NCI-H2107 (cell line): ENCODE measurements at places on chromosomes 4 and X.

- no peak for DNase-seq
Measured at GRCh38 chrX:134670134-134670924, 12.1 kb upstream of the PLAC1 start.

DNA sequence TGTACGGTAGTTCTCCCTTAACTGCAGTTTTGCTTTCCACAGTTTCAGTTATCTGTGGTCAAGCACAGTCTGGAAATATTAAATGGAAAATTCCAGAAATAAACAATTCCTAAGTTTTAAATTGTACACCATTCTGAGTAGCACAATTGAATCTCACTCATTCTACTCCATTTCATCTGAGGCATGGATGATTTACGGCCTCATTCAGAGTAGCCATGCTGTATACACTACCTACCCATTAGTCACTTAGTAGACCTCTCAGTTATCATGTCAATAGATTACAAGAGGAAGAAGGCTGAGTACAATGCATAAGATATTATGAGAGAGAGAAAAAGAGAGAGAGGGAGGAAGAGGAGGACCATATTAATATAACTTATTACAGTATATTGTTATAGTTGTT lies 77.5 kb downstream of the ENOX2 start:
- no peak for DNase-seq

DNA sequence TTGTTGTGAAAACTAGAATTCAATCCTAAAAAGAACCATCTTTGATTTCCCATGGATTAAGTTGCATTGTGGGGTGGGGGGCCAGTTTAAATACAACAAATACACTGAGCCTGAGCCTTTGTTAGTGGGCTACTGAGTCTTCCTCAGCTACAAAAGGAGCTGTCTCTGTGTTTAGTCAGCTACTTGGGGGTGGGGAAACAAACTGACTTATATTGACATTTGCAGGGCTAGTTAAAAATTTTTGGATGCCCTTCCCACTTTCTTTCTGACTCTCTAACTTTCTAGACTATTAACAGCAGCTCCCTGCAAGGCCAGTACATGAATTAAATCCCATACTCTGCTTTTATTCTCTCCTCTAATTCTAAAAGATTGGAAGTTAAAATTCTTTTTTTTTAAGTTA lies 32.5 kb upstream of the FHDC1 start:
- DNase-seq, result no peak

- DNase-seq, result no peak
Measured at GRCh38 chr4:11297201-11297600, 131.5 kb downstream of the HS3ST1 start.

DNA sequence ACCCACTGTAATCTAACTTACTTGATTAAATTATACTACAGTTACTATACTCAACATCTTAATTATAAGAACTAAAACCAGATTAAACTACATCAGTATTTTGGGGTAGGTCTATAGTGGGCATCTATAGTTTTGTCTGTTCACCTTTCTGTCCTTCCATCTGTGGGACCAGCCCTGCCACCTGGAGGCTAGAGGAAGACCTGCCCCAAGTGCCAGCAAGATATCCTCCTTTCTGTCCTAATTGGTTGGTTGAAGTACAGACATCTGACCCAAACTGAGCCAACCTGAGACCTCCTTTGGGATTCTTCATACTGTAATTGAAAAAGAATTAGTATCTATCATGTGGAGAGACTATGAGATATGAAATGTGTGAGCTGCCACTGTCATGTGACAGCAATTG lies 172.2 kb upstream of the TLL1 start:
- no peak for DNase-seq

DNA sequence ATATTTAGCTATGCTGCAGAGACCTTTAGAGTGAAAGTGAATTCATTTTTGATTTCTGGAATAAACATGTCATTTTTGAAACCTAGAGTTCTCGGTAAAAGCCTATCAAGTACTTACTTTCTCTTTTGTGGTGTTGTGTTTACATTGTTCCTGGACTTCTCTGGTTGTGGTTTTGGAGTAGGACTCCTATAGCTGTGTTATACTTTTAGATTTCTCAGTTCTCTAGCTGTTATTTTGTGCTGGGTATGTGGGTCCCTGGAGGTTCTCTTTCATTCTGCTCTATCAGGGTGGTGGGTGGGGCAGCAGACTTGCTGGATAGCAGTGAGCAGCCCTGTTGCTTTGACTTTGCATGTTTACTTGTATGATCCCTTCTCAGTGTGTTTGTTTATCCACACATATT lies 25.6 kb upstream of the MSMO1 start:
- DNase-seq, result peak; percentile 6

GRCh38 chr4:161457906-161458305 lies 705.9 kb downstream of the FSTL5 start:
- DNase-seq, result no peak

- no peak for DNase-seq
Measured at GRCh38 chr4:76003620-76004019, 3.7 kb downstream of the CXCL9 start.

GRCh38 chr4:7460566-7460965 lies 25.8 kb upstream of the PSAPL1 start:
- no peak for DNase-seq

- DNase-seq, result no peak
Measured at GRCh38 chr4:113383111-113383785, 333.8 kb downstream of the ANK2 start.

GRCh38 chr4:145887241-145887991 lies 51.2 kb downstream of the ZNF827 start:
- DNase-seq, result no peak

GRCh38 chr4:111776561-111776960 lies 368.7 kb upstream of the FAM241A start:
- no peak for DNase-seq

- DNase-seq, result no peak
Measured at GRCh38 chr4:42074294-42074693, 78.2 kb downstream of the BEND4 start.

DNA sequence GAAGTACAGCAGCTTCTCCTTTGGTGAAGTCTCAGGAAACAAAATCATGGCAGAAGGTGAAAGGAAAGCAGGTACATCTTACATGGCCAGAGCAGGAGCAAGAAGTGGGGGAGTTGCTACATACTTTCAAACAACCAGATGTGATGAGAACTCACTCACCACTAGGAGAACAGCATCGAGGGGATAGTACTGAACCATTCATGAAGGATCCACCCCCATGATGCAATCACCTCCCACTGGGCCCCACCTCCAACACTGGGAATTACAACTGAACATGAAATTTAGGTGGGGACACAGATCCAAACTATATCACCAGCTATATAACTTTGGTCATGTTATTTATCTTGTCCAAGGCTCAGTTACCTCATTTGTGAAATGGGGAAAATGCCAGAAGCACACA lies 159.4 kb downstream of the OPHN1 start:
- DNase-seq, result no peak

DNA sequence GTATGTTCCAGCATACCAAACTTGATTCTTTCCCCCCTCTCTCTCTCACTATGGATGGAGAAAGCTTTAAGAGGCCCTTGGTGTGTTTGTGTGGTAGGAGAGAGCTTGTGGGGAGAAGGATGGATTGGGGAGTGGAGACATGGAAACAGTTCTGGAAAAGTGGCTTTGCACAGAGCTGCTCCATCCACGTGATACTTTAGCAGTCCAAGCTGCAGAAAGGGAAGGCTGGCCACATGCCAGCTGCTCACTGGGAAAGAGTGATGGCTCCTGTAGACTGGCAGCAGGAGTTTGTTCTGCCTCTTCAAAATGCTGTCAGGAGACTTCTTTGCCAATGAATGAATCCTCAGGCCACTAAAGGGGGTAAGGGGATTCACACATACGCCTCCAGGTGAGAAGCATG lies 21.7 kb upstream of the SEC24B start:
- DNase-seq, result no peak

DNA sequence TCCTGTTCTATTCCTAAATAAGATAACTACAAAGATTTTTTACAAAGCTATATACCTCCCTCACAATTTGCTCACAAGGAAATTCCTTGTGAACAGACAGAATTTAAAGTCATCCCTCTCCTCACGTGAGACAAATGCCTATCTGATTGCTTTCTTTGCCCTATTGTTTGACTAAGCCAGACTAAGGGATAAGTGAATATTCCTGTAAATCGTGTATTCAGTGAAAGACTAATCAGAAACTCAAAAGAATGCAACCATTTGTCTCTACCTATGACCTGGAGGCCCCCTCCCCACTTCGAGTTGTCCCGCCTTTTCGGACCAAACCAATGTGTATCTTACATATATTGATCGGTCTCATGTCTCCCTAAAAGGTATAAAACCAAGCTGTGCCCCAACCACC lies 15.3 kb upstream of the ZBTB33 start:
- no peak for DNase-seq

- no peak for DNase-seq
Measured at GRCh38 chrX:108438110-108438623, at the start of gene COL4A6. TSS of gene COL4A6 (minus strand) at chrX:108438422. CDS start at chrX:108438196, 226 bp downstream.

- no peak for DNase-seq
Measured at GRCh38 chrX:1492421-1493012, 39.8 kb upstream of the ASMTL start.

GRCh38 chrX:147803948-147804347 lies 107.8 kb upstream of the FMR1 start:
- peak; percentile 6 for DNase-seq

GRCh38 chrX:18574591-18574990 lies 97.3 kb downstream of the RS1 start:
- DNase-seq, result no peak
